ENCODE measurements at places on chromosomes 2 and 18. TPM values are rescaled to one million over a fixed set of nuclear protein-coding genes. Genes with fewer than 3 reads are reported as not detected.

The DIPK1C gene
- total RNA-seq, result not detected

The REV1 gene
- total RNA-seq, result 30.8 TPM

The UPP2 gene
- total RNA-seq, result not detected

DNA sequence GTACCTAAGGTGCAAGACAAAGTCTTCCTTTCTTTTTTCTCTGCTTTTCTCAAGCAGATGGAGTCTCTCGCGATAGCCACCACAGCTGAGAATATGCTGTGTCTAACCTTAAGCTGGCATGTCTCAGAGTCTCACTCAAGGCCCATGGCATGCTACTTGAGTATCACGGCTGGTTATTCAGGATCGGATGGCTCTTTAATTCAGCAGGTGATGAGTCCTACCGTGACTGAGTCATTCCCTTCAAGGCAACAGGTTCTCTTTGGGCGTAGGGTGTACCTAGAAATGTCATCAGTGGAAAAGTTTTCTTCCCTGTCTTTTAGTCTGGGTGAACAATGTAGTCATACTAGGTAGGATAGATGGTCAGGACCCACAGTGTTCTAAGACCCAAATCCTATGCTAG, 136.2 kb downstream of the DIS3L2 start:
- DNase-seq, result no peak

GRCh38 chr2:144703852-144704708, 184.2 kb upstream of the ZEB2 start:
- DNase-seq, result no peak

DNA sequence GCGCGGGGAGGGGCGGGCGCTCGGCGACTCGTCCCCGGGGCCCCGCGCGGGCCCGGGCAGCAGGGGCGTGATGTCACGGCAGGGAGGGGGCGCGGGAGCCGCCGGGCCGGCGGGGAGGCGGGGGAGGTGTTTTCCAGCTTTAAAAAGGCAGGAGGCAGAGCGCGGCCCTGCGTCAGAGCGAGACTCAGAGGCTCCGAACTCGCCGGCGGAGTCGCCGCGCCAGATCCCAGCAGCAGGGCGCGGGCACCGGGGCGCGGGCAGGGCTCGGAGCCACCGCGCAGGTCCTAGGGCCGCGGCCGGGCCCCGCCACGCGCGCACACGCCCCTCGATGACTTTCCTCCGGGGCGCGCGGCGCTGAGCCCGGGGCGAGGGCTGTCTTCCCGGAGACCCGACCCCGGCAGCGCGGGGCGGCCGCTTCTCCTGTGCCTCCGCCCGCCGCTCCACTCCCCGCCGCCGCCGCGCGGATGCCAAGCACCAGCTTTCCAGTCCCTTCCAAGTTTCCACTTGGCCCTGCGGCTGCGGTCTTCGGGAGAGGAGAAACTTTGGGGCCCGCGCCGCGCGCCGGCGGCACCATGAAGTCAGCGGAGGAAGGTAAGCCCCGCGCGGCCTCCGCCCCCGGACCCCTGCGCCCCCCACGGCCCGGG, at the start of gene NFATC1:
TSS of gene NFATC1 (plus strand) at position 170 of the 644 bp plus-strand sequence. CDS start at position 465, 295 bp downstream.
- peak; percentile 58 for DNase-seq
